ENCODE measurements at places on chromosomes 1 and 21.

GRCh38 chr1:53718443-53718842 is 20.5 kb downstream of the GLIS1 start:
- no peak for DNase-seq

- no peak for DNase-seq
Measured at GRCh38 chr1:48021792-48022191, 24.6 kb upstream of the TRABD2B start.

- DNase-seq, result no peak
Measured at GRCh38 chr21:15729346-15729673, 472 bp upstream of the USP25 start.

DNA sequence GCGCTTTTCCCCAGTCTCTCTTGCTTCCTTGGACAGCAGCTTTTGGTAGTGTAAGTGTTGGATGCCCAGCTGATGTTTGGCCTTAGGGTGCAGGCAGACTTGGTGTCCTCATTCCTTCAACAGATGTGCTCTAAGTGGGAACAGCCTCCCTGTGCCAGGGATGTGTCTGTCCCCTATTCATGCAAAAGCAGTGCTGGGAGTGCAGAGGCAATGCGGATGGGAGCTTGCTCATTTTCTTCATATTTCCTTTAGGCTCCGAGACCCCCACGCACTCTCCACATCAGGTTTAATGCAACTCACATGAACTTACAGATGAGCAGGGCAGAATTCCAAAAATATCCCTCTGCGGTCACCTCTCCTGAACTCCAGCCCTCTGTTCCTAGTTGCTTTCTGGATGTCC is 96.1 kb downstream of the IER5 start:
- DNase-seq, result no peak

GRCh38 chr1:234922987-234923386 is 205.7 kb downstream of the TOMM20 start:
- no peak for DNase-seq

- DNase-seq, result no peak
Measured at GRCh38 chr1:62784509-62785365, 805 bp downstream of the ATG4C start.

DNA sequence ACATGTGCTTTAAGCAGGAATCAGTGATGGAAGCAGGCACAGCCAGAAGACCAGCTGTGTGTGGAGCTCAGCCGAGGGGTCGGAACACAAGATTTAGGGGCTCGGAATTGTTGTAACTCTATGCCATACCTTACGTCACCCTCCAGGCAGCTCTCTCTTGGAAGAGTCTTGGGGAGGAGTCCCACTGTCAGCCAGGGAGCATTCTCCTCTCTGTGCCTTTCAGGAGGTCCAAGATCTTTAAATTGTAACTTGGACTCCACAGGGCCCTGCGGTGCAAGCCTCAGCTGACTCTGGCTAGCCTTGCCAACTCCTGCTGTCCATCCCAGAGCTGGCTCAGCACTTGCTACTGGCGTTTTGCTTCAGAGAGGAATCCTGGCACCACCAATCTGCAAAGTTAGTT is 26.4 kb upstream of the ROR1 start:
- no peak for DNase-seq

- no peak for DNase-seq
Measured at GRCh38 chr1:60746278-60746791, 336.0 kb upstream of the NFIA start.

GRCh38 chr21:15754640-15755039 is 24.9 kb downstream of the USP25 start:
- DNase-seq, result no peak

- no peak for DNase-seq
Measured at GRCh38 chr1:11516961-11517635, 38.1 kb downstream of the DISP3 start.

DNA sequence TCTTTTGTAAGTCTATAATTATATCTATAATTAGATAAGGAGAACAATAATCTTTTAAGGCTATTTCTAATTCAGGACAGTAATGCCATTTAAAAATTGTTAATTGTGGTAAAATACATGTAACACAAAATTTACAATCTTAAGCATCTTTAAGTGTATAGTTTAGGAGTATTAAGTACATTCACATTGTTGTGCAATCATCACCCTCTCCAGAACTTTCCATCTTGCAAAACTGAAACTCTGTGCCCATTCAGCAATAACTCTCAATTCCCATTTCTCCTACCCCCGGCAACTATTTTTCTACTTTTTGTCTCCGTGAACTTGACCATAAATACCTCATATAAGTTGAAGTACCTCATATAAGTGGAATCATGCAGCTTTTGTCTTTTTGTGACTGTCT is 93.9 kb upstream of the KCNA3 start:
- no peak for DNase-seq

DNA sequence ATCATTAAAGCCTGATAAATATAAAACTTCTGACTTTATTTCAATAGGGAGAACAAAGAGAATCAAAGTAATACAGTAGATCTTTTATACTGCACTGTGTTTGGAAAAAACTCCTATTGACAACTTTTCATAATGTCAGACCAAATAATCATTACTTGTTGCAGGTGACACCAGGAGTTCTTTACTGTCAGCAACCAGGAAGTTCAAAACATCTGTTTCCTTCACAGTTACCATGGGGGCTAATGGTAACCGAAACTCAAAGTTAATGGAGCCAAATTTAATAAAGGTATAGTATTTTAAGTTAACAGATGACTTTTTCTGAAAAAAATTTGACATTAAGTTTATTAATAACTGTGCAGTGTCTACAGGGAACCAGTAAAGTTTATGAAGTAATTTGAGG is 10.6 kb downstream of the EFCAB7 start:
- no peak for DNase-seq

GRCh38 chr1:52662645-52663313 is 29.8 kb downstream of the SHISAL2A start:
- DNase-seq, result no peak

DNA sequence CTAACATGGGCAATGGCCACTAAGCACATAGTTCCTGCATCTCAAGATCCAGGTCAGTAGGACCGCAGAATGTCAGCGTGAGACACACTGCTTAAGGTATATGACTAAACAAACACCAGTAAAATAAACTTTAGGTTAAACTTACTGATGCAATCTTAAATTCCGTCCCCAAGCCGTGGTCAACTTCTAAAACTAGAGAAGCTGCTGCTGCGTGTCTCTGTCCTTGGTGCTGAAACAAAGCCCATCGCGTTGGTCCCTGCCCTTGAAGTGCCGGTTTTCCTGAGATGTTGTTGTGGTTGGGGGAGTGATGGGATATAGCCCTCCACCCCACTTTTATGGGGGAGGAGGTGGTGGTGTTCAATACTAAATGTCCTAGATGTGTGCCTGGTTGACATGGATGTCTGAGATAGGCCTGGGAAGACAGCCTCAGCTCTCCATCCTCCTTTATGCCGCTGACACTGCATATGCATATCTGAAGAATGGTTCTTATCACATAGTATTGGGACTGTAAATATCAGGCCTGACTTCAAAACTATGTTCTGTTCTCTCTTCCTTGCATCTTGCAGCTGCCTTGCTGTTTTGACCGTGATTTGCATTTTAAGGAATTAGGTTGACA is 72.0 kb upstream of the KCNA3 start:
- peak; percentile 48 for DNase-seq

DNA sequence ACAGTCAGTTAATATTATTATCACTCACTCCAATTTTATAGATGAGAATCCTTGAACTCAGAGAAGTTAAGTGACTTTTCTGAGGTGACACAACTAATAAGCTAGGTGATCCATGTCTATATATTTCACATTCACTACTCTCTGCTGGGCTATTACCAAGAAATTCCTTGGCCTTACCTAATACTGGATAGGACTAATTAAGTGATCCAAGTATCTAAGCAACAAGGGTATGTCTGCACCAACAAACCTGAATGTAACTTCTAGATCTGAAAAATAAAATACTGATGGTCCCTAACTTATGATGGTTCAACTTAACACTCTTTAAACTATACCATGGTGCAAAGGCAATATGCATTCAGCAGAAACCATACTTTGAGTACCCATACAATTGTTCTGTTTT is 14.8 kb upstream of the CASQ2 start:
- DNase-seq, result no peak

GRCh38 chr21:38956007-38956406 is 150.3 kb downstream of the ETS2 start:
- no peak for DNase-seq

GRCh38 chr1:177270863-177271262 is 100.1 kb downstream of the BRINP2 start:
- DNase-seq, result no peak

DNA sequence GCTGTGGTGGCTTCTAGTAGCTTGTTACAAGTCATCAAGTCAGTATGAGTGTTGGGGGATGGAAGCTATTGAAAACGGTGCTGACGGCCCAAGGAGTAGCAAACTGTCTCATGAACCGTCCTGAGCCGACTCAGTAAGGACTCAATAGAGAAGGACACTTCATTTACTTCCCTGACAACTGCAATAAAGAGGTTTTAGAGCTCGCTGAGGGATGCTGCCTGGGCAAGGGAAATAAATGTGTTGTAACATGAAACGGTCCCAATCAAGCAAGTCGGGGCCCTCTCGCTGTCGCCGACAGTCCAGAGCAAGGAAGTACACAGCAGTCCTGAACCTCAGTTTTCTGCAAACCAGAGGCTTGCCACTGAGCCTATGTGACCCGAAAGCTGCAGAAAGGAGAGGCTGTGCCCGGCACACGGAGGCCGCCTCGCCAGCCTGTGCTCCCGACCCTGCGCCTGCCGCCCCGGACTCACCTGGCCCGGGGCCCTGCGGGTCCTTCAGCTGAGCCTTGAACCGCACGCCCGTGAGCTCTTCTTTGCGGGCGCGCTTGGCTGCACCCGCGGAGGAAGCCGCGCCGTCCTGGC is 423 bp downstream of the URB1 start:
- no peak for DNase-seq

DNA sequence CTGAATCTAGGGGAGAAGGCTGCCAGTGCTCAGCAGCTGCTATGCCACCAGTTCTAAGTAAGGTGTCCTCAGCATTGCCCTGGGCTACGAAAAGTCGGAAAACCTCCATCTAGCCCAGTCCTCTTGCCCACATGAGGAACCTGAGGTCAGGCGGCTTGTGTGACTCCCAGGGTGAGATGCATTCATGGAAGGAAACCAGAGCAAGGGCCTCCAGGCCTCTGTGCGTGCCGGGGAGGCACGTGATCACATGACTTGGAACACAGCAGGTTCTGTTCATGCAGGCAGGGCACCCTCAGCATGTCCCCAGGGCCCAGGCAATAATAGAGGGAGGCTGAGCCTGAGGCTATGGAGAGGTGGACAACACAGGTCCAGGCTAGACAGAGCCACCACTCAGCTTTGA is 312.5 kb upstream of the DUSP10 start:
- DNase-seq, result no peak

GRCh38 chr1:85615586-85616363 is 35.2 kb downstream of the CCN1 start:
- no peak for DNase-seq

- peak; percentile 67 for DNase-seq
Measured at GRCh38 chr1:244450597-244451538, 841 bp downstream of the ADSS2 start.

- DNase-seq, result no peak
Measured at GRCh38 chr1:40748841-40749718, 34.5 kb upstream of the KCNQ4 start.

- DNase-seq, result no peak
Measured at GRCh38 chr1:52579415-52579814, 22.8 kb upstream of the GPX7 start.

- DNase-seq, result no peak
Measured at GRCh38 chr1:107953556-107953955, 11.4 kb downstream of the VAV3 start.

- no peak for DNase-seq
Measured at GRCh38 chr1:206686478-206687249, 2.0 kb downstream of the MAPKAPK2 start.

DNA sequence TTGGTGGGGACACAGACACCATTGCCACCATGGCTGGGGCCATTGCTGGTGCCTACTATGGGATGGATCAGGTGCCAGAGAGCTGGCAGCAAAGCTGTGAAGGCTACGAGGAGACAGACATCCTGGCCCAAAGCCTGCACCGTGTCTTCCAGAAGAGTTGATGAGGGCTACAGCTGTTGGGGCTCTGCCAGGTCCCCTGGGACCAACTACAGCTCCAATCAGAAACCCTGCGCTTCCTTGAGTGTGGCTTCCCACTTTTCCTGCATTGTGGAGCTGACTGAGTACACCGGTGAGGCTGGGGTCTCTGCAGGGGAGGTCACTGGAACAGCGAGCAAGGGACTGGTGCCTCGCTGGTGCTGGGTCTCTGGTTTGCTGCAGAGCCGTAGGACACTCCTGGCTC is 4.5 kb downstream of the ADPRS start:
- no peak for DNase-seq

DNA sequence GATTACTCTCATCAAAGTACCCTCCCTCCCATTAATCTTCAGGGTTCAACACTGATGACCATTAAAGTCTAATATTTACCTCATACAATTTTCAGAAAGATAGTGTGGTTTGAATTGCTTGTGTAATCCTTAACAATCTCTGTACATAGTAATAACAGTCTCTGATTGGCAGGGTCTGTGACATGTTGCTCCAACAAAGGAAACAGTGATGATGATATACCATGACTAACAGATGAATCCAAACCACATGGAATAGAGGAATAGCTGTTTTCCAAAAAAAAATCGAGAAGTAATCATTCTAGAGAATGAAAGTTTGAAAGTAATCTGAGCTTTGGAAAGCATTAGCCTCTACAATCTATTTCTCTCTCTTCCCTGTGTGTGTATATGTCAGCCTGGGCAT is 610.1 kb upstream of the NEGR1 start:
- no peak for DNase-seq

- no peak for DNase-seq
Measured at GRCh38 chr1:8284127-8284526, 33.8 kb upstream of the SLC45A1 start.

DNA sequence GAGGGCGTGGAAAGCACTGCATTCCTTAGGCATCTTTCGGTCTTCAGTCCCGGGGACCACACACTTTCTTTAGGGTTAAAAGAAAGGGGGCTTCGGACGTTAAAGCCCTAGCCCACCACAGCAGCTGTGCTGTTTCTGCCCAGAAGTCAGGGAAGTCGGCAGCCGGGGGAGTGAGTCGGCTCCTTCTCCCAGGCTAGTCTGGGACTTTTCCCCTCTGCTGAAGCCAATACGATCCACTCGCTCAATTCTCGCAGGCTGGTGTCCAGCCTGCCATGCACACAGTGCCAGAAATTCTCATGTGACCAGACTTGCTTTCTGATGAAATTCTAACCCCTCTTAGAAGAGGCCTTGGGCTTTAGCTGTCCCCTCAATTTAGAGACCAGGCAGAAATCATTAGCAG is 67.7 kb downstream of the BCAR3 start:
- DNase-seq, result no peak

- no peak for DNase-seq
Measured at GRCh38 chr1:221706876-221707582, 34.9 kb downstream of the DUSP10 start.

DNA sequence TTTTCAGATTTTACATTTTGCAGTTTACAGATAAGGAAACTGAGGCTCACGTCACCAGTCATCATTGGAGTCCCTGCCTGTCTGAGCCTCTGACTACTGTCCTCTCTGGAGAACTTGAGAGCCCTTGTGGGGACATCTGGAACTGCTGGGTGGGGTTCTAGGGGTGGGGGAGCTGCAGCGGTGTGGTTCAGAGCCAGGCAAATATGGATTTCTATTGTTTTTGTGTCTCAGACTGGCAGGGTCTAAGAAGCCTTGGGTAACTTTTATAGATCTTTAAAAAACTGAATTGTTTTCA is 46.9 kb downstream of the IER5 start:
- DNase-seq, result no peak

All from liver (tissue), 10 donors.